ENCODE measurements at places on chromosomes 5 and 9.

- DNase-seq = no peak
These were observed 284.1 kb downstream of the HCN1 start for GRCh38 chr5:45411971-45412612.

DNA sequence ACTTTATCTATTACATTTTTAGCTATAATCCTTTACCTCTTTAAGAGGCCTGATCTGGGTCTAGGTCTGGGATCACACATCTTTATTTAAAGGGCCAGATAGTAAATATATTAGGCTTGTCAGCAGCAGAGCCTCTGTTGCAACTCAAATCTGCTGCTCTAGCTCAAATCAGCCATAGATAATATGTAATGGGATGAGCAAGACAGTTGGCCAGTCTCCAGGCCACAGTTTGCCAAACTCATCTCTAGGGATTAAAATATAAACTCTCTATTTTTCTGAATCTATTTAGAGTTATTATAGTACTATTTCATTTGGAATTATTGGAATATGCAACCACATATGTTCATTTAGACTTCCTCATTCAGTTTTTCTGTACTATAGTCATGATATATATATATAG lies 115.9 kb upstream of the MINAR2 start:
- DNase-seq = no peak

DNA sequence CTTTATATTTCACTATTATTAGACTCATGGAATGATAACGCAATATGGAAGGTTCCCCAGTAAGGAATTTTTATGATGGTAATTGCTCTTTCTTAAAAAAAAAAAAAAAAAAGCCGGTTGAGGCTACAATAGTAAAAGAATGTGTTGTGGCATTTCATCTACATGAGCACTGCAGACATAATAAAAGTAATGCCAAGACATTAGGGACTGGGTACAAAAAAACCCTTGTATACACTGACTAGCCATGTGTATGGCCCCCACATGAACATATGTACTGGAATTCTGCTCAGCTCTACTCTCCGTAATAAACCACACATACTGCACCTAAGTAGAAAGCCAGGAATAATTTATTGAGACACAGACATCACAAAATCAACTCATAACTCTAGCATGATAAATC lies 218.4 kb downstream of the ADAMTS6 start:
- no peak for DNase-seq

DNA sequence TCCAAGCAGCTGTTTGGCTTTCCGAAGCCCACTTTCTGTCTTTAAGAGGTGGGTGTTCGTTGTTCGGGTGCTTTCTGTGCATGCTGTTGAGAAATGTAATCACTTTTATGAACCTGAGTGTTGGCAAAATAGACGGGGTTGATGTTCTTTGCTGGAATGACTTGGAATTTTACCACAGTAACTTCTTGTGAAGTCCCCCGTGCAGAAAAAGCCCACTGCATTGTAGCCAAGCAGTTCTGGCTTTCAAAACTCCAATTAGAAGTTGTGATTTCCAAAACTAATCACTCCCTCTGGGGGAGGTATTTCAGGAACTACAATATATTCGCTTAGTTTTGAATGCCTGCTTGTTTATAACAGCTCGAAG lies 111.1 kb downstream of the PAM start:
- DNase-seq = no peak

DNA sequence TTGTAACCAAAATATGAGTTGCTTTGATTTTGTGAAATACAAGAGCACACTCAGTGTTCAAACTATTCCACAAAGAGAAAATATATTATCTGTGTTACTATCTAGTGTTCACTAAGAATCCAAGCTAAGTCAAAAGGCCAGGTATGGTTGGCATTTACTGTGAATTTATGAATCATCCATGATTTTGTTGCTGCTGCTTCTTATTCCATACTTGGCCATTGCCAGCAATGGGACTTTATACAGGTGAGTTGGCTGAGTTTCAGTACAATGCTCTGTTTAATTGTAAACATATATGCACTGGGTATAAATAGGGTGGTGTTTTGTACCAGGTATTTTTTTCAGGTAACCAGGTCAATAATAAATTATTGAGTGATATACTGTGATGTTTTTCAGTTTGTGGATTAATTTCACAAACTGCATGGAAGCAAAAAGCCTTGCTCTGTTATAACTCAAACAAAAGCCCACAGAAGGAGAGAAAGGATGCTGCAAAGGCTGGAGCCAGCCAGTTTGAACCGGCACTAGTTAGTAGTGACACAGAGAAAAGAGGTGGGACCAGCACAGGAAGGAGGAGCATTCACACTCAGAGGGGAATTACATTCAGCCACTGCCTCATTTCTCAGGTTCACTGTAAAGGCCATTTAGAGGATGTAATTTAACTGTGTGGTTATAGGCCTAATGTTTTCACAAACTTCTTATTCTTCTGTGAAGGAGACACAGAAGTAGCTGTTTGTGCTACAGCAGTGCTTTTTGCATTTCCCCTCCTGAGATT lies 381.8 kb downstream of the ADGRV1 start:
- peak; percentile 62 for DNase-seq

GRCh38 chr9:25648116-25648515 lies 30.1 kb downstream of the TUSC1 start:
- DNase-seq = no peak

GRCh38 chr9:8907868-8908267 lies 1108.3 kb upstream of the DMAC1 start:
- no peak for DNase-seq

GRCh38 chr9:16356196-16356765 lies 514.2 kb downstream of the BNC2 start:
- no peak for DNase-seq

DNA sequence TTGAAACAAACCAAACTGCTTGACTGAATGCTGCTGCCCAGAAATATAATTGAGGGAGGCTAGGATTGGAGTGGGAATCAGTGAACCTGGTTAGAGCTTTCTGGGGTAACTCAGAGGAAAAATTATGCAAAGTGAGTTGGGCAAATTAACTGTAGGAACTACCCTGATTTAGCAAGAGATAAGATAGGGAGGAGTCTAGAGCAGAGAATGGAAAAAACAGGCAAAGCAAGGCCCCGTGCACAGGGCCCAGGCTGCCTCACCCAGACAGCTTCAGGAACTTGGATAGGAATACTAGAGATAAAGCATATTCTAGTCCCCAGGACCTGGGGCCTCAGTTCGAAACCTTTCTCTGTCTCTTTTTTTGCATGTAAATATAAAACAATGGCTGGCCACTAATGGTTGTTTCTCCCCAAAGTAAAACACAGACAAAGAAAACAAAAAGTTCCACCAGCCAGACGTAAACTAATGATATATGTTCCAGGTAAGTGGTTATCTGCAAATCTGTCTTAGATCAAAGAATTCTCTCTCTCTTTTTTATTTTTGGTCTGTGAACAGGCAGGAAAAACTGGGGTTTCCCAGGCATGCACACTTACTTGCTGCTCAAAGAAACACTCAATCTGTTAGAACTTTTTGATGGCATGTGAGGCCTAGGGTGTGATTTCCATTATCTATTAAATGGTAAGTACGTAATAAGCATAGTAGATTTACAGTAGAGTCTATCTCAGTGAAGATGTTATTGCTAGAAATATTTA lies 168.1 kb upstream of the MAP3K1 start:
- no peak for DNase-seq

- peak; percentile 82 for DNase-seq
These were observed 9.3 kb upstream of the ZDHHC12 start for GRCh38 chr9:128733256-128733655.

DNA sequence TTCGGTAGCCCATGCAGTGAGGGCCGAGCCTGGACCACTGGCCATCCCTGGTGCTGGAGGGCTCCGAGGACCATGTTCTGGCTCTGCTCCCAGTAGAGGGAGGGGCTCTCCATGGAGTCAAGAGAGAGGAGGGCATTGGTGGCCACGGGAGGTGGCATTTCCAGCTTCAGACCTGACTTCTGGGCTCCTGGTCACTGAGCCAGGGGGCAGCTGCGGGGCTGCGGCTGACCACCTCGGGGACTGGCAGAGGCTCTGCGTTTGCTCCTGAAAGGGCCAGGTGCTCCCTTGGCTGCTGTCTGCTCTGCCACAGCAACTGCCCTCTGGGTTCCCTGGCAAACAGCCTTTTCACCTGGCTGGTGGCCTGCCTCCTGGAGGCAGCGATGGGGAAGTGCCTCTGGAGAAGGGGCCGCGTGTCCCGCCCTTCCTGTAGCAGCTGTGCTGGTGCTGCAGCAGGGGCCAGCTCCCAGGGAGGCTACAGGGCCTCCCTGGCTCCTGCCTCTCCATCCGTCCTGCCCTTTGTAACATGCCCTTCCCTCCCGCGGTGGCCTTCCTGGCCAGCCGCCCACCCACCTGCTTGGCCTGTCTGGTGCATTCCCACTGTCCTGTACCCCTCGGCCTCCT lies 144.6 kb downstream of the CACNA1B start:
- no peak for DNase-seq

- DNase-seq = peak; percentile 28
These were observed 147.4 kb downstream of the PBX3 start for GRCh38 chr9:125894566-125894965.

- peak; percentile 87 for DNase-seq
These were observed 462.5 kb downstream of the SPOCK1 start for GRCh38 chr5:137036640-137037039.

GRCh38 chr5:137014731-137015130 lies 484.4 kb downstream of the SPOCK1 start:
- no peak for DNase-seq

DNA sequence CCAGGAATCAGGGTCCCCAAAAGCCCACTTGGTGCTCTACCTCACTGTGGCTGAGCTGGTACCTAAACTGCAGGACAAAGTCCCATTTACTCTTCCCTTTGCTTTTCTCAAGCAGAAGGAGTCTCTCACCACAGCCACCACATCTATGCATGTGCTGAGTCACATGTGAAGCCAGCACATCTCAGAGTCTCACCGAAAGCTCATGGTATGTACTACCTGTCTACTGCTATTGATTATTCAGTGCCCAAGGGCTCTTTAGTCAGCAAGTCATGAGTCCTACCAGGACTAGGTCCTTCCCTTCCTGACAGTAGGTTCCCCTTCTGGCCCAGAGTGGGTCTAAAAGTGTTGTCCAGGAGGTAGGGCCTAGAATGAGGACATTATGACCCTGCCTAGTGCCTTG lies 130.7 kb upstream of the NTRK2 start:
- DNase-seq = no peak

- no peak for DNase-seq
These were observed 43.4 kb upstream of the VCAN start for GRCh38 chr5:83428126-83428525.

- no peak for DNase-seq
These were observed 24.6 kb downstream of the TTF1 start for GRCh38 chr9:132381966-132382541.

DNA sequence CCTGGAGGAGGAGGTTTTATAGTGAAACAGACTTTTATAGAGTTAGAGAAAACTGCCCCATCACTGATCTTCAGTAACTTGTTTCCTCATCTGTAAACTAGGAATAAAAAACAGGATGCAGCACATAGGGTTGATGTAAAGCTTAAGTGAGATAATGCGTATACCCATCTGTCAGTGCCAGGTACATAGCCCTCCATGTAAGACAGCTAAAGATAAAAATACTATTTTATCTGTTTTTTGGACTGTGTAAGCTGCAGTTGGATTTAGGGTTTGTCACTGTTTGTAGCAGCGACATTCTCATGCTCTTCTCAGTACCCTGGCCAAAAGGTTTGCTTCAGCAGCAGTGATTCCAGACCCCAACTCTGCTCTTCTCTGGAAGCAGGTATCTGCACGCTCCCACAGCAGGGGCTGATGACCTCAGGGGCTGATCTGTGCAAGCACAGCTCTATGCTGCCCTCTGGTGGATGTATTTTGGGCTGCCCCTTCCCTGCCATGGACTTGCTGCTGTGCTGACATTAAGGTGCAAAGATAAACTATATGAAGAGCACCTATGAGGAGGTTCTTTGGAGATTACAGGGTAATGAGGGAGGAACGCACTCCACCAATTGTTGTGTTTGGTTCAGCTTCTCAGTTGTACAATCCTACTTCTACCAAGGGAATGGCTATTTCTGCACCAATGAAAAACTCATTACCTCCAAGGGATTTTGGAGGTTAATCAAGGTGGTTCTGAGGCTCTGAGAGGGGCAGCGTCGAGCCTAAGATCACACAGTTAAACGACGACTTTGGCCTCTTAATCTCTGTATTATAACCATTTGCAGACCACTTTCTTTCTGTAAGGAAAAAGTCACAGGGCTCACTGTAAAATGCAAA lies 13.1 kb downstream of the HMHB1 start:
- DNase-seq = peak; percentile 69

- DNase-seq = no peak
These were observed 34.6 kb downstream of the PKD2L2 start for GRCh38 chr5:137923856-137924255.

GRCh38 chr9:82558346-82558745 lies 504.6 kb downstream of the RASEF start:
- no peak for DNase-seq

GRCh38 chr9:112301420-112301819 lies 32.0 kb downstream of the PTBP3 start:
- no peak for DNase-seq

DNA sequence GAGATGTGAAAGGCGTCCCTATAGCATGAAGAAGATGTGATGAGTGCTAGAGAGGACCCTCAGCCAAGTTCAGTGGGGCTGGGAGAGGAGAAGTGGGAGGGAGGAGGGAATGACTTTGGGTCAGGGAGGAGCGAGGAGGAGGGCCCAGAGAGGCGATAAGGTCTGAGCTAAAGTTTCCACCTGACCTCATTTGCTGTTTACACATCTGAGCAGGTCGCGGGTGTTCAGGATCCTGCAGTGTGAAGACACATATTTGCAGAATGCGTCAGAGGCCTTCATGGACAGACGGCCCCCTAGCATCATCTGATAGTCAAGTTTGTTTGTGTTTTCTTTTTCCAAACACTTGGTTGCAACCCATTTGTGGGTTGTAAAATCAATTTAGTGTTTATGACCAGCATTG lies 18.9 kb upstream of the IGFBPL1 start:
- DNase-seq = peak; percentile 16

DNA sequence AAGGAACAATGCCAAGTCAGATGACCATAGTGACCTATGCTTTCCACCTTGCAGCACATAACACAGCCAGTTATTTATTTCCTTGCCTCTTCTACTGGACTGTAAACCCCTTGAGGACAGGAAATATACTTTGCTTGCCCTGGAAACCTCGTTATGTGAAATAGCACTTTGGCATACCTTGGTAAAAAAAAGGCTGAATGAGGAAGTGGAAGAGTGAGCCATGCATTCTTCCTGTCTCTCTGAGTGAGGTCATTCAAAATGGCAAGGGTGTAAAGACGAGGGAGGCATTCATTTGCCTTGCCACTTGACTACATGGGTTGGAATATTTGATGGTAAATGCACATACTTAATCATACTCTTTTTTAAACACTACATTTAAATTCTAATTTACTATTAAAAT lies 42.8 kb upstream of the SVEP1 start:
- no peak for DNase-seq

GRCh38 chr9:2281803-2282185 lies 266.6 kb downstream of the SMARCA2 start:
- no peak for DNase-seq

All from NCI-H146 (cell line).